ENCODE measurements at places on chromosomes 16 and 17.

DNA sequence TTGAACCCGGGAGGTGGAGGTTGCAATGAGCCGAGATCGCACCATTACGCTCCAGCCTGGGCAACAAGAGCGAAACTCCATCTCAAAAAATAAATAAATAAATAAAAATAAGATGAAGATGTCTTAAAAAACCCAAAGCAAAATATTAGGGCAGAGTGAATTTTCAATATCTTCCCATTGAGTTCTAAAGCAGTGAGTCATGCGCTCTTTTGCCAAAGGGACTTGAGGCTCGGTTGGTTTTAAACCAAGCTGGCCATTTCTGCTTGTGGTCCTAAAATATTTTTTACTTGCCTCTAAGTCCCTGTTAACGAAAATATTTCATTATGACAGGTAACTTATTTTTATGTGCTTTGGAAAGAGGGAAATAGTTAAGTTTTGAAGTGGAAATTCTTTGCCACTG, 4.7 kb downstream of the PAFAH1B1 start:
- no peak for DNase-seq

- DNase-seq, result no peak
Observed at GRCh38 chr17:74892974-74893911, at the start of gene FADS6. FADS6 (minus strand) TSS chr17:74893633; CDS start chr17:74893595, 38 bp downstream.

DNA sequence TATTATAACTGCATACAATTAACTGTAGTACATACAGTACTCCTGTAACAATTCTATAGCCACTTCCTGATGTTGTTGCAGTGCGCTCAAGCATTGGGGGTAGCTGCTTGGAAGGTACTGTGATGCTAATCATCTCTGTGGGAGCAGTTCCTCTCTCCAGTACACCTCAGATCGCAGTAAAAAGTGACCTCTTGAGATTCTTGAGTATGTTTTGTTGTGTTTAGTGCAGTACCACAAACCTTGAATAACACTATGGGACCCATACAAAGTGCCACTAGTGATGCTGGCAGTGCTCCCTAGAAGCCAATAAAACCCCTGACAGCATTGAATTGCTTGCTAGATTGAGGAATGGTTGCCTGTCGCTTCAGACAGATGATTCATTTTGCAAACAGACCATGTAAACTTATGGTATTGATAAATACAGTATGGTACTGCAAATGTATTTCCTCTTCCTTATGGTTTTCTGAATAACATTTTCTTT, 193.0 kb downstream of the SPECC1 start:
- no peak for DNase-seq

- no peak for DNase-seq
Observed at GRCh38 chr17:3951003-3951402, 13.2 kb downstream of the ATP2A3 start.

DNA sequence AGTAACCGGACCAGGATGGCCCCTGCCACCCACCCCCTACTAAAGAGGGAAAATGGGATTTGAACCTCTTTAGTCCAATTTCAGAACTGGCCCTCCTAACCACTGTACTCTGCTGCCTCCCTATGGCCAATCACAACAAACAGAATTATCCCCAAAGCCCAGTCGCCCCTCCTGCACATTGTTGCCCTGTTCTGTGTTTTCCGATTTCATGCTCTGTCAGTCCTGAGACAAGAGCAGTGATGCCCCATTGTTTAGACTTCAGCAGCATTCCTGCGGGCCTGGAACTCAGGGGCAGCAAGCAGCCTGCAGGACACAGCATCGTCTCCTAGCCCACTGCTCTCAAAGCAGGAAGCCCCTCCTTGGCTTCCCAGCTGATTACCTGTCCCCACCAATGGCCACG, 20.5 kb upstream of the KLHL11 start:
- DNase-seq, result no peak

DNA sequence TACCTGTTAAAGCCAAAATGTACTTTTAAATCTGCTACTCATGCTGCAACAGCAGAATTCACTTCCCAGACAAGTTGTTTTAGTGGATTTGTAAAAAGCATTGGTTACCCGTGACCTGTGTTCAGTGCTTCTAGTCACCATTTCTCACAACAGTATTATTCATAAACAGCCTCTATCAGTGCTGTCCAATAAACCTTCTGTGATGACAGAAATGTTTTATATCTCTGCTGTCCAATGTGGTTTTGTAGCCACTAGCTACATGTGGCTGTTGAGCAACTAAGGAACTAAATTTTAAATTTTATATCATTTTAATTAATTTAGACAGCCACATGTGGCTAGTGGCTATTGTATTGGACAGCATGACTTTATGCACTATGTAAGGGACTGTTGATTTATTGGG, 12.6 kb downstream of the MAP3K3 start:
- DNase-seq, result no peak

- DNase-seq, result no peak
Observed at GRCh38 chr16:85057948-85058347, 30.4 kb downstream of the KIAA0513 start.

DNA sequence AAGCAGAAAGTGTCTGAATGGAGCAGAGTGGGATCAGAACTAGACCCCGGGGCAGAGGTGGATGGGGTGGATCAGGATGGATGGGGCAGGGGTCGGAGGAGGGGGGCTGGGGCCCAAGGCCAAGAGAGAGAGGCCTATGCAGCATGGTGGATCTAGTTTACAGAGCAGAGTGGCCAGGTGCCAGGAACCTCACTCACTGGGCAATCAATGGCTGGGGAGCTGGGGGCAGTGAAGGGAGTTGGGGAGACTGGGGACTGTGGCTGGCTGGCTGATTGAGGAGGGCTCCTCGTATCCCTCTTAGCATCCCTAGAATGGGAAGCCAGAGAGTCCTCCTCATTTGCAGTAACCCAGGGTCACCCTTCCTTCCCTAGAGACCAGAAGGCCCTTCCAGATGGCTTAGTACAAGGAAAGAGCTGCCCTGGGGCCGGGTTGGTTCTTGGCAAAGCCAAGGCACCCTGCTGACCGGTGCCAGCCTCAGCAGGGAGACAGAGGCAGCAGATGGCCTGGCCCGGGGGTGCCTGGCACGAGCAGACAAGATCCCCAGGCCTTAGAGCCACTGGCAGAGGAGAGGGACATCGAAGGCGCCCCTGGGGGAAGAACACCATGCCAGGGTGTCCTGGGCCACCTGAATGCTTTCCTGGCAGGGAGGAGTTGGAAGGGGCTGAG, 36.8 kb downstream of the SRCIN1 start:
- DNase-seq, result no peak

GRCh38 chr17:33595828-33596227, 302.7 kb upstream of the ASIC2 start:
- no peak for DNase-seq

DNA sequence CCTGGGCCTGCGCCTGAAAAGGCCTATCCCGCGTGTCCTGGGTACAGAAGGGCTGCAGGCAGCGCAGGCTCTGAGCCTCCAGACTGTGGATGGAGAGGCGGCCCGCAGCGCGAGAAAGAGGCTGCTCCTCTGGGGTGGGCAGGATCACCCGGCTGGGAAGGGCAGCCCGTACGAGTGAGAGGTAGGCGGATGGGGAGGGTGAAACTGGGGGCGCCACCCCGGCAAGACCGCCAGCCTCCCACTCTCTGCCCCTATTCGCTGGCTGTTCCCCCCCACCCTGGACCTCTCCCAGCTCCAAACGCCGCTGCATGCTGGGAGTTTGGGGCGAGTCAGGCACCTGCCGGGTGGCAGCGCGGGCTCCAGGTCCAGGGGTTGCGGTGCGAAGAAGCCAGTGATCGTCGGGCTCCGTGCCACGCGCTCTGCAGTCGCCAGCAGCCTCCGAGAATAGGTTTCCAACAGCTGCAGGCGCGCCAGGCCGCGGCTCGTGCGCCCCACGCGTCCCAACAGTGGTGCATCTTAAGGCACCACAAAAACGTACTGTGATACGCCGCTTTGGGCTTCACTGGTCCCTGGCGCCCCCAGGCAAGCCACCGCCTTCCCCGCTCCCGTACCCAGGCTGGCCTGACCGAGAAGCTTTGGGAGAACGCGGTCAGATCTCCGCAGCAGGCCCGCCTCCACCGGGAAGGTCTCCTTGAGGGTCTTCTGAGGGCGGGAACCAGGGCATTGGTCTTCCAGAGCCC, 1.1 kb downstream of the NOXO1 start:
- DNase-seq, result no peak

DNA sequence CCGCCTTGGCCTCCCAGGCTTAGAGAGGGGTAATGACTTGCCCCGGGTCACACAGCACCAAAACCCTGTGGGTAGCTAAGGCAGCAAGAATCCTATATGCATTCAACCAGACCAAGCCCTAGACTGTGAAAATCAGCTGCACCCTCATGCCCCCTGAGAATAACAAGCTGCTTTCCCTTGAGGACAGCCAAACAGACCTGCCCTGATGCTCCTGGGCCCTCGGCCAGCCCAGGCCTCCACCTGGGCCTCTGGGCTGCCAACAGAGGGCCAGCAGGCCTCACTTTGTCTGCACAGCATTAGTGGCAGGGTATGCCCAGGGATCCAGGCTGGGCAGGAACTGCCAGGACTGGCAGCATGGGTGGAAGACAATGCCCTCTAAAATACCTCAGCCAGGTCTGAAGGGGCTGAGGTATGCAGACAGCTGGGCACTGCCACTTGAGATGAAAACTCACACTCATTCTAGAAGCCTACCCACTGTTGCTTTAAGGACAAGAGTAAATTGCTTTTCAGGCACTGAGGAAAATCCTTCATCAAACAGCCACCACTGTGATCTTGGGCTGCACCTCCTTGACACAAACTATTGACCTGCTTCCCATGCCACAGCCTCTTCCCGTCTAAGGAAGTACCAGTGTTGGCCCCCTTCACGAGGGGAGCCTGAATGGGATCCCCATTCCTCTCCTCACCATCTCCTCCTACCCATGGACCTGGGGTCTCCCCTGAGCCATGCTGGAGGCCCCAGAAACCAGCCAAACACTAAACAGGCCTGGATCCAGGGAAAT, 8.8 kb downstream of the ST3GAL2 start:
- DNase-seq, result no peak

DNA sequence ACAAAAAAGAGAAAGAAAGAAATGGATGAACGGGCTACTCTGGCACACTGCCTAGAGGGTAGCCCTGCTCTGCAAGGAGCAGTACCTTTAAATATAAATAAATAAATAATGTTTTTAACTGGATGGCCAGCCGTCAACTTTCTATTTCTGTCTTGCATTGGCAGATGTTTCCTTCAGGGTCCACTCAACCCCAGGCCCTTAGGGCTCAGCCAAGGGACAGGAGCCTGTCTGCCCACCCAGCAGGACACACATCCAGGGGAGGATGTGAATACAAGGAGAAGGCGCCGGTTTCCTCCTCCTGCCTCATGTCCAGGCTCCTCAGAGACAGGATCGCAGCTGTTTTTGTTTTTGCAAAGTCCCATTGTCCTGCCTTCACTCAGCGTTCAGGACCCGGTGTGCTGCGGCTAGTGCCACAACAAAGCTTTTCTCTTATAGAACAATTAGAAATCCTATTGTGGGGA, 22.6 kb downstream of the TTYH2 start:
- no peak for DNase-seq

- no peak for DNase-seq
Observed at GRCh38 chr17:72445055-72445991, 324.5 kb downstream of the SOX9 start.

DNA sequence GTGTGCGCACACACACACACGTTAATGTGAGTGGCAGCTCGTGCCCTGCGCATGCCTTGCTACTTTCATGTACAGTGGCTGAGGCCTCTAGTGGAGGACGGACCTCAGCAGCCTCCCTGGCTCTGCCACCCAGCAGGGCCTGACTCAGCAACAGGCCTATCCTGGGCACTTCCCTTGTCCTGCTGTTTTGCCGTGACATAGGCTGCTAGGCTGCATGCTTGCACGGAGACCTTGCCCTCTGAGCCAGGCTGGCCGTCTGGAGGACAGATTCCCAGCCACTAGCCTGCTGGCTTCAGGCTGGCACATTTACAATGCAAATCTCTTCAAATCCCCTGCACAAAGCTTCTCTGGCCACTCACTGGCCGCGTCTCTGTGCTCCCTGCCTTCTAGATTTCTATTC, 9.5 kb downstream of the RNF213 start:
- no peak for DNase-seq

- DNase-seq, result no peak
Observed at GRCh38 chr17:60455378-60455777, 33.1 kb downstream of the CHCT1 start.

DNA sequence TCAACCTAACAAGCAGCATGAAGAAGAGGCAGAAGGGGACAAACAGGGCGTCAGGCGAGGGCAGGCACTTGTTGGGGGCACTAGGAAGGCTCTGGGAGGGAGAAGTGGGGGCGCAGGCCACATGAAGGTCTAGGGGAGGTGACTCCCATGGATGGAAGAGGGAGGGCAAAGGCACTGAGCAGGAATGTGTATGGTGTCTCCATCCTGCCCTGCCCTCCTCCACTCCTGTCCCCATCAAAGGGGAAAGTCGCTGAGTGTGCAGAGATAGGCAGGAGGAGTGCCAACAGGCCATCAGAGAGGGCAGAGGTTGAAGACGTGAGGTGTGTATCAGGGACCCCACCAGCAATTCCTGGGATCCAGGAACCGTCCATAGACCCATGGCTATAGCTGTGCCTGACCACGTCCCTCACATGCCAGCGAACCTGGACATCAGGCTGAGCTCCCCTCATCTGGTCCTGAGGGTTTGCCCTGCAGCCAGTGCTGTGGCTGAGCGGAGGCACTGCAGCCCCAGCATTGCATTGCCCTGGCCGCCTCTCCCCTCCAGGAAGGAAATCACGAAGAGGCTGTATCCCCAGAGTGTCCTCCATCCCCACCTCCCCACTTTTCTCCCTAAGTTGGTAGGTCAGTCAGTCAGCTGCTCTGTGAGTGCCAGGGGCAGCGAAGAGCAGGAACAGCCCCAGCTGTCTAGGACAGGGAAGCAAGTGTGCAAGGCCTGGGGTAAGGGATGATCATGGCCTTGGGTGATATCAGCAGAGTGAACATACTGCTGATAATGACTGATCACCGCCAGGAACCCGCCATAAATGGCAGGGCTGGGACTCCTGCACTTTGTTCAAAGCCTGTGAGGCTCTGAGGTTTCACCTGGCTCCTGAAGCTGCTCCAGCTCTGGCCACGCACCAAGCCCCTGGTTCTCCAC, 6.2 kb upstream of the CYB561 start:
- DNase-seq, result no peak

DNA sequence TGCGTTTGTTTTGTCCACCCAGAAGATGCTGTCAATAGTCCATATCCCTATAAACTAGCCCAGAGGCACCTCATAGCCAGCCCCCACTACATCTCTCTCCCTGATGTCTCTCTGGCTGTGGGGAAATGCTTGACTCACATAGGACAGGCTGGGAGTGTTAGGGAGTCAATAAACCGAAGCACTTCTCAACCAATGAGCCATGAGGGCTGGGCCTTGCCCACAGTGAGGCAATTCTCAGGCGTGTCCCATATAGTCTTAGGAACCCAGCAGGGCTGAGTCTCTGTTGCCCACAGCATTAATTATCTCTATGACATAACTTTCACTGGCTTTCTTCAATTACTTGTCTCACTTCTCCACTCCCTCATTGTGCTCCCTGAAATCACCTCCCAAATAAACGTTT, 387.3 kb upstream of the CDH11 start:
- no peak for DNase-seq

- no peak for DNase-seq
Observed at GRCh38 chr16:50709980-50710379, 16.6 kb downstream of the NOD2 start.

- peak; percentile 22 for DNase-seq
Observed at GRCh38 chr16:66894948-66895688, 14.8 kb downstream of the PDP2 start.

- no peak for DNase-seq
Observed at GRCh38 chr17:78341559-78342448, 18.1 kb downstream of the SOCS3 start.

- DNase-seq, result no peak
Observed at GRCh38 chr16:66441586-66442375, 14.7 kb downstream of the BEAN1 start.

GRCh38 chr17:73389411-73389810, 77.6 kb upstream of the CDC42EP4 start:
- no peak for DNase-seq

- no peak for DNase-seq
Observed at GRCh38 chr17:10120749-10121148, 77.7 kb downstream of the GAS7 start.
